ENCODE measurements at places on chromosomes 11 and 22.
A peak's percentile ranks its signal among the peaks of the same experiment; 100 is the strongest.

GRCh38 chr11:118236170-118236569, 11.4 kb upstream of the JAML start:
- DNase-seq, result no peak

DNA sequence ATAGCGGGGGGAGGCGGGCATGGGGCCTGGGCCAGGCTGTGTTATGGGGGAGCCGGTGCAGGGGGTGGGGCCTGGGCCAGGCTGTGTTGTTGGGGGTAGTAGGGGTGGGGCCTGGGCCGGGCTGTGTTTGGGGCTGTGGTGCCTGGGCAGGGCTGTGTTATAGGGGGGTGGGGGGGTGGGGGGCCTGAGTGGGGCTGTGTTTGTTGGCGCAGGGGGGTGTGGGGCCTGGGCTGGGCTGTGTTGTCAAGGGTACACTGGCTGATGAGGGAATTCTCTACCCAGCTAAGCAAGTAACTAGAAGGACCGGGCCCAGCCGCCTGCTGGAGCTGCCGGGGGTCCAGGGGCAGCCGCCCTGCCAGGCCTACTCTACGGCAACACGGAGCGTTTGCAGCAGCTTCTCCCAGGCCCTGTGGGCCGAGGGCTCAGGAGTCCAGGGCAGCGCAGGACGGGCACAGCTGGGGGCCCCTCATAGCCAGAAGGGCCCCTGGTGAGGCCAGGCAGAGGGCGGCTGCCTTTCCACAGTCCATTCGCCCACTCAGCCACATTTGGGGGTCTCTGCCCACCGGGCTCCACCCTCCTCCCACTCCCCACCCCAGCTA, 10.1 kb upstream of the PIM3 start:
- DNase-seq, result no peak

DNA sequence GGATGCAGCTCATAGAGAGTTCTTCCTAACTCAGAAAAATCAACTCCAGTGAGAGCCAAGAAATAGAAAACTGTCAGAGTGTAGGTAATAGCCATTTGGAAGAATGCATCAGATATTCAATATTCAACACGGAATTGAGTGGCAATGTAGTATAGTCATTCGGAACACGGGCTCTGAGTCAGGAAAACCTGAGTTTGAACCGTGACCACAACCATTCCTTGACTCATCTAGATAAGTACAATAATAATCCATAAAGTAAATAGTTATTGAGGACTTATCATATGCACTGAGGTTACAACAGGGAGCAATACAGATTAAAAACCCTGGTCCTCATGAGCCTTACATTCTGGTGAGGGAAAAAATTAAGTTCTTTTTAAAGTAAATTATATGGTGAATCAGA, 62.6 kb upstream of the PHF21A start:
- no peak for DNase-seq

DNA sequence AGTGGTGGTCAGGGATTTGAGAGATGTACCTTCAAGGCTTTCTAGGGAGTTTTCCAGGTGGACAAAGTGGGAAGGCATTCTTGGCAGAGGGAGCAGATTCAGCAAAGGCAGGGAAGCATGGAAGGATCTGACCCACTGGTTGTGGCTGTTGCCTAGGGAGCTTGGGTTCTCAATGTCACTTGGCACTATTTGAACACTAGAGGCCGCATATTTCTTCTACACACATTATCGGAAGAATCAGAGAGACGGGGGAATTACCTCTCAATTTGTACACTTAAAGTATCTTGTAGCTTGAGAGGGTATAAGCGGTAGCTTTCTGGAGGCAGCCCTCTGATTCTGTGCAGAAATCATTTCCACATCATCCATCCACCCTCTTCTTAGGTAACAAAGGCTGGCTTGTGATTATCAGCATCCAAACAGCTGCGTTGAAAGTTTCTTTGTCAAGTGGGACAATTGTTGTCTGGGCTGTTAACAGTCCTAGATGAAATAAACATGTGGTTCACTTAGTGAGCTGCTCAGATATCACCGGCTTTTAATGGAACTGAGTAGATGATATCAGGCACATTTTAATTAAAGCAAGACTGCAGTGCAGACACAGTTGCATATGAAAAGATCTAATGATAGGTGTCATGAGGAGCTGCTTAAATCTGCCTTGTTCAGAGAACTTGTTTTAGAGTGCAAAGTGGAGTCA, 2.6 kb downstream of the NELL1 start:
- no peak for DNase-seq

GRCh38 chr22:41732096-41732772, 32.9 kb downstream of the MEI1 start:
- DNase-seq, result peak; percentile 8

DNA sequence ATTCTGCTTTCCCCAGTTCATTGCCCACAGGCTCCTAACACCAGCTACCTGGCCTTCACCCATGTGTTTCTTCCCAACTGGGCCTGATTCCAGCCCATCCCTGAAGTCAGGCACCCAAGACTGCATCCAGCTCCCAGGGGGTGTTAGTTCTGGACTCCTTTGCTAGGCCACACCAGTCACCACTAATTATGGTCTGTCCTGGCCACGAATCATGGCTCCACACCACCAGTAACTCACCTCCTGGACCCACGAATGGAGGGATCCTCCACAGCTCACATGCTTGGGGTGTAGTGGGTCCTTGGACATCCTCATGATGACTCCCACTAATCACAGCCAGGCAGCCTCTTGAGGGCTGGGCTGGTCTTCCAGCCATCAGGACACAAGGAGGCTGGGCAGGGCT, 3.6 kb upstream of the RASL10A start:
- DNase-seq, result no peak

GRCh38 chr22:45228401-45228754, 12.3 kb downstream of the KIAA0930 start:
- DNase-seq, result peak; percentile 73
